T-helper 2 cell (primary cell): ENCODE measurements at places on chromosomes 16 and 17.

- DNase-seq: no peak
Observed at GRCh38 chr17:63116967-63117830, 151.2 kb downstream of the TANC2 start.

- no peak for DNase-seq
Observed at GRCh38 chr17:72654706-72655105, 437.8 kb downstream of the SLC39A11 start.

DNA sequence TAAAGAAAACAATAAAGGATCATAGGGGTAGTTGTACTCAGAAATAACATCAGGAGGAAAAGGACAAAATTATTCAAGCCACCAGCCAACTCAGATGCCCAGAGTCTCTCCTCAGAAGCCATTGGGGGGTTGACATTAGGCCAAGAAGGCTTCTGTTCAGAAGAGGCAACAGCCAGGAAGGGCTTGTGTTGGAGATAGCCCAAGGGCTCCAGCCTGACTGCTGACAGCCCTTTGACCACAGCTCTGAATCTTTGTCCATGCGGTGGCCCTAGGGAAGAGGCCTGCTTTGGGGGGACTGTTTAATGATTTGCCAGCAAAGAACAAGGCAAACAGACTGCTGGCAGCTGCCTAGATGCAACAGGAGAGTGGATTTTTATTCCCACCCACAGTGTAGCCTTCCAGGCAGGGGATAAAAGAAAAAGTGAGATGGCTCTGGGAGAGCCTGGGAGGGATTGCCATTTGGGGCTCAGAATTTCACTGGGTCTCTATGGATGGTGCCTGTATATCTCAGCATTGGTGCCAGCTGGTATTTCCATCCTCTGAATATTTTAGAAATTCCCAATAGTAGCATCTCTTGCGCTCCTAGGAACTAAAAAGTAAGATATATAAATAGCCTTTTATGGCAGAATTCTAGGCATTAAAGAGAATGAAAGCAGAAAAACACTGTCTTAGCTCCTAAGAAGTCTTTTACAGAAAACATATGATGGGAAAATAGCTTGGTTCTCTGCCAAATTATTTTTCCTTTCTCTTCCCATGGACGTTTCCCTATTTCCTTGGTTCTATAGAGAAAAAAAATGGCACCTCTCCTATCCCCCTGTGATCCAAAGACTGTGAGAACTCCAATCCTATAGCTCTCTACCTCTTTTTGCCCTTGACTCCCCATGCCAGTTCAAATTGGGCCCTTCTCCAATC is 29.4 kb upstream of the SUPT4H1 start:
- no peak for DNase-seq

DNA sequence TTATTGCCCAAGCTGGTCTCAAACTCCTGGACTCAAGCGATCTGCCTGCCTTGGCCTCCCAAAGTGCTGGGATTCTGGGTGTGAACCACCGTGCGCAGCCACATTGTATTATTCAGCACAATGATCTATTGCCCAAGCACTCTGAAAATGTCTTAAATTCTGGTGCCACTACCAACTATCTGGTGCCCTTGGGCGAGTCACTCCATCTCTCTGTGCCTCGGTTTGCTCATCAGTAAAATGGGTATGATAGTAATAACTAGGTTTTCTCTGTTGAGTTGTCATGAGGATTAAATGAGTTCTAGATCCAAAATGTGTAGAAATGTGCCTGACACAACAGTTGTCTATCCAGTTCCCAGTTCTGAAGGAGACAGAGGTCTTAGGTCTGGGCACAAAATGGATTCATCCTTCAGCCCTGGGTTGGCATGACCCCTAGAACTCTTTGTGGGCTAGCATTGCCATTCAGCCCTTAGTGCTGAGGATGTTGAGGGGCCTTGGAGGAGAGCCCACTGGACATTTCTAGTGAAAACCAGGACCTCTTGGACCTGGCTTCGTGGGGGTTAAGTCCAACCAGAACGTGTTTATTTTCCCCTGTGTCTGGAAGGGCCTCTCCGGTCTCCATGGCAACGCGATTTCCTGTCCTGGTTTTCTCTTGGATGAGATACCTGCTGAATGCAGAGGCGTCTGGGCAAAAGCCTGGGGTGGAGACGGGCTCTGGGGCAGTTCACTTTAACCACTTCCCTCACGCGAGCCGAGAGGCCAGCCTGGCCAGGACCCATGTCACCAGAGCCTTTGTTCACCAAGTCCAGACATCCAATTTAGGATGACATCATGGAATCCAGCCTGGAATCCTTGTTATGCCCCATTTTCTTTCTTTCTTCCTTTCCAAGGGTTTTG is 43.7 kb upstream of the TNRC6A start:
- DNase-seq: no peak

GRCh38 chr17:77072670-77073069 is 68.1 kb upstream of the SEC14L1 start:
- no peak for DNase-seq

DNA sequence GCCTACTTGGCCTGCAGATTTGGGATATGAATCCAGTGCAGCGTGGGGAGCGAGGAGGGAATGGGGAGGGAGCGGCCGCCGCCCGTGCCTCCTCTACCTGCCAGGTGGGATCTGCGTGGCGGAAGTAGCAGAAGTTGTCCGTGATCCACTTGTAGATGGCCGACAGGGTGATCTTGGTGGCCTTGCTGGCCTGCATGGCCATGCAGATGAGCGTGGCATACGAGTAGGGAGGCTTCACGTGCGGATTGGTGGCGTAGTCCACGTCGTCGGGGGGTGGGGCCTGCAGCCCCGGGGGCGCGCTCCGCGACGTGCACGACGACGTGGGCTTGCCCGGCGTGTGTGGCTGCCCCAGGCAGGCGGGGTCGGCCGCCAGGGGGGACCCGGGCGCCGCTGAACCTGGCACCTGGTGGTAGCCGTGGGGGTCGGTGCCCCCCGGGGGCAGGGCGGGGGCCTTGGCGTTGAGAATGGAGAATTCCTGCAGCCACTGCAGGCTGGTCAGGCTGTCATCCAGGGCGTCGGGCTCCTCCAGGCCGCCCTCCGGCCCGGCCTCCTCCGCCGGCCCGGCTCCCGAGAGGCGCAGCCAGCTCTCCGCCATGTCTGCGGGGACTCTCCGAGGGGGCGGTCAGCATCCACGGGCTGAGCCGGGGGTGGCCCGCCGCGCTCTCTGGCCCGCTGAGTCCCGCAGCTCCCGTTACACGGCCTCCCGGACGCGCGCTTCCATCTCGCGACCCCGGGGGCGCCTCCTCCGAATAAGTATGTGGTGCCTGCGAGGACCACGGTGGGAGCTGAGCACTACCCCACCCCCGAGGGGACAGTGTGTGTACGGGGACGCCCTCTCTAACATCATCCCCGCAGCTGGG is 1.0 kb downstream of the FOXJ1 start:
- DNase-seq: no peak
